Thoracic aorta (tissue), 2 donors: ENCODE measurements at places on chromosomes 5 and 9. TPM values are rescaled to one million over a fixed set of nuclear protein-coding genes. Genes with fewer than 3 reads are reported as not detected.

- H3K36me3 ChIP-seq = no peaks in the 10 kb centered on the region
- no peak for DNase-seq
- H3K4me1 ChIP-seq = no peaks in the 10 kb centered on the region
- no peak overlapping the region for H3K4me3 ChIP-seq
These were observed 1201.4 kb upstream of the C9orf72 start for GRCh38 chr9:28774433-28775235.

GRCh38 chr9:79629721-79630120 is 58.0 kb downstream of the TLE4 start:
- H3K27me3 ChIP-seq = no peaks in the 10 kb centered on the region
- no peak for DNase-seq
- no peak overlapping the region for H3K27ac ChIP-seq
- H3K36me3 ChIP-seq = no peaks in the 10 kb centered on the region
- H3K4me1 ChIP-seq = peaks cover 7% of the 10 kb centered on the region

DNA sequence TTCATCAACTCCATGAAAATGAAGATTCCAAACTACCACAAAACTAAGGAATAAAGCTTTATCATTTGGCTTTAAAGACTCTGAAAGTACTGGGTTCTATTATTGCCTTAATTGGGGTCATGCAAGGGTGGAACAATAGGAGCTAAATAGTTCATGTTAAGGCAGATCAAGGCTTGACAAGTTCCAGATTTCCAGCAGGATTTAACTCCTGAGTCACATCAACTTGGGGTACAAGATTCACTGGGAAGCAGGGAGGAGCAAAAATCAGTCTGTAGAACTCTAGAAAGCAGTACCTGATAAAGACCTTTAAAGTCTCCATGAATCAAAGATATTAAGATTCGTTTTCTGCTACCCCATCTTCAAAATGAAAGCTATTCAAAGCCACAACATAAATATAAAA is 41.9 kb upstream of the GLRX start:
- H3K4me1 ChIP-seq = peaks cover 71% of the 10 kb centered on the region
- no peaks in the 10 kb centered on the region for H3K36me3 ChIP-seq
- no peak overlapping the region for H3K27ac ChIP-seq
- H3K4me3 ChIP-seq = no peak overlapping the region

Gene MEGF10
- 0.21 TPM for total RNA-seq

GRCh38 chr5:119037496-119038215 is 33.2 kb upstream of the DMXL1 start:
- no peak overlapping the region for H3K4me3 ChIP-seq
- no peak for DNase-seq
- no peaks in the 10 kb centered on the region for H3K36me3 ChIP-seq
- H3K4me1 ChIP-seq = no peaks in the 10 kb centered on the region
- H3K27ac ChIP-seq = no peak overlapping the region
- no peaks in the 10 kb centered on the region for H3K27me3 ChIP-seq

GRCh38 chr5:114308017-114308416 is 53.9 kb upstream of the KCNN2 start:
- no peak overlapping the region for H3K4me3 ChIP-seq
- no peaks in the 10 kb centered on the region for H3K27me3 ChIP-seq
- no peaks in the 10 kb centered on the region for H3K36me3 ChIP-seq
- DNase-seq = no peak

Gene LIFR
- 110 TPM for total RNA-seq
